Natural killer cell treated with Interleukin-12 subunit alpha and Interleukin-12 subunit beta and Interleukin-15 and Interleukin-18, amount 100 ng/mL, for 72 hours (primary cell): ENCODE measurements at places on chromosomes 3 and 15.

GRCh38 chr3:130773366-130773765 is 26.7 kb upstream of the PIK3R4 start:
- DNase-seq: no peak

- DNase-seq: no peak
Measured at GRCh38 chr15:57290187-57290586, 86.1 kb upstream of the CGNL1 start.

DNA sequence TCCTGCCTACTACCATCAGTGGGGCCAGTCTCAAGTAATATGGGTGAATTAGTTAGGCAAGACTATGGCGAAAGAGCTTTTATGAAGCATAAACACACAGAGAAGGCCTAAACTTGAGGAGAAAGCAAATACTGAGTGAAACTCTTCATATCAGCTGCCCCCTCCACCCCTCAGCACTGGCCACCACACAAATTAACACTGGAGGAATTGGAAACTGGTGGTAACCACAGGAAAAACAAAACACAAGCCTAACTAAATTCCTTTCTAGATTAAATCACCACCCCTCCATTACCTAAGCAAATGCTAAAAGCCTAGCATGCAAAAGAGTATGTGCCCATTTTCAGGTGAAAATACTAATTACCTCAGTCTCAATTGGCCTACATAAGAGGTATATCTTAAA is 774.7 kb upstream of the NECTIN3 start:
- no peak for DNase-seq

DNA sequence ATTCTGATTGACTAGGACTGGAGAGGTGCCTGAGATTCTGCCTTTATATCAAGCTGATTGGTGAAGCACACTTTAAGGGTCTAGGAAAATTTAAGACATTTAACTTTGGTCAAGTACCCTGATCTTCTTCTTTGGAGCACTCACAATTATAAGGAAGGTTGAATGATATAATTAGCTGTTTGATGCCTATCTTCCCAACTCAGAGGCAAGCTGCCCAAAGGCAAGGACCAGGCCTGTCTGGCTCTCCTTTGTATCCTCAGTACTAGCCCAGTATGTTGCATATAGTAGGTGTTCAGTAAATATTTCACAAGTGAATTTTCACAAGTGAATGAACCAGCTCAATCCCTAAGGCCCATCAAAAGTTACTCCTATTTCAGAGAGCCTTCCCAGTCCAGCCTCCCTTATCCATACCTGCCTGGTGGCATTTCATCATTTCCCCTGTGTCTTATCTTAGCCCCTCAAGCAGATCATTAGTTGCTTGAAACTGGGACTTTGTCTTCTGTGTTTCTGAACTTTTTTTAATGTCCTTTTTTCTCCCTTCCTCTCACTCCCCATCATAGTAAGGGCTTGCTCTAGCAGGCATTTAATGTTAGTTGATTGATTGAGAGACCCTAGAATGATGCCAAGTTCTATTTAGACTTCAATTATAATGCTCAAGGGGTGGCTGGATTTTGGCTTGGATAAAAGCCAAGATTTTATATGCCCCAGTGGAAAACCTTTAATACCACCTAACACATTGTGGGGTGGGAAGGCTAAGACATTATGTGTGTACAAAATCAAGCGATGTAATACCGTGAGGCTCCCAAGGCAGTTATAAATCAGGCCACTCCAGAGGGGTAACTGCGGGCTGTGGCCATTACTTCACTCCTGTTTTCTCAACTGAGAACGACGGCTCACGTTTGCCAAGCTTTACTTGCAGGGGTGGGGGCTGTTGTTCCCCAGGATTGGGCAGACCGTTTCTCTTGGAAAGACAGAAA is 43.2 kb upstream of the BOC start:
- no peak for DNase-seq

DNA sequence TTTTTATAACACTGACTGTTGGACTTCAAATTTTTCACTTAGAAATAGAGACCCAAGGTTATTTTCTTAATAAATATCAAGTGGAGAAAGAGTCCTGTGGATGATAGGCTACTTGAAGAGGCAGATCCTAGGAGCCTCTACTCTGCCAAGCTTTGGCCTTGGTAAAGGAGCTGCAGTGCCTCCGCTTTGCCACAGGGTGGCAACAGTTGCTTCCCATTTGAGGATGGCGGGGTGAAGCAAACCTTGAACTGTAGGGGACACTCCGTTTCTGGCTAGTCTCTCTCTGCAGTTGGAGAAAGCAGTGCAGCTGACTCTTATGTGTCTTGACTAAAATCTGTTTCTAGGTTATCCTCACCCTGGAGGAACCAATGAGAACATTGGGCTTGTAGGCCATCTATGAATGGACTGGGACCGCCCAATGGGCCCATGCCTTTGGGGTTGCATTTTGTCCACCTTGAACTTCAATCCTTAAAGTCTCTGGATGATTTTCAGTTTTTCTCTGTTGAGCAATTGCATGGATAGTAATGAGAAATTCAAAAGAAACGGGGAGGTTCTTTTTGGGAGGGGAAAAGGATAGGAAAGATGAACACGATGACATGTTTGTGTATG is 9.8 kb downstream of the SCG5 start:
- peak; percentile 68 for DNase-seq

- no peak for DNase-seq
Measured at GRCh38 chr3:104768886-104769285, 597.8 kb upstream of the ALCAM start.
